ENCODE measurements at places on chromosomes 5 and 9. TPM values are rescaled to one million over a fixed set of nuclear protein-coding genes. Genes with fewer than 3 reads are reported as not detected.

Gene MSX2
- total RNA-seq, result 0.90 TPM

Gene PITX1
- total RNA-seq, result 38.6 TPM

Gene ADAMTS12
- 0.10 TPM for total RNA-seq

Gene FOXD4L4
- total RNA-seq, result 0.14 TPM

Gene ANKRD55
- not detected for total RNA-seq

Gene TCF7
- not detected for total RNA-seq

Gene SPATA31A3
- total RNA-seq, result not detected

Gene ABLIM3
- total RNA-seq, result 23.4 TPM

Gene IFNK
- total RNA-seq, result not detected

Gene CDC20B
- total RNA-seq, result not detected

Gene KCNV2
- not detected for total RNA-seq

DNA sequence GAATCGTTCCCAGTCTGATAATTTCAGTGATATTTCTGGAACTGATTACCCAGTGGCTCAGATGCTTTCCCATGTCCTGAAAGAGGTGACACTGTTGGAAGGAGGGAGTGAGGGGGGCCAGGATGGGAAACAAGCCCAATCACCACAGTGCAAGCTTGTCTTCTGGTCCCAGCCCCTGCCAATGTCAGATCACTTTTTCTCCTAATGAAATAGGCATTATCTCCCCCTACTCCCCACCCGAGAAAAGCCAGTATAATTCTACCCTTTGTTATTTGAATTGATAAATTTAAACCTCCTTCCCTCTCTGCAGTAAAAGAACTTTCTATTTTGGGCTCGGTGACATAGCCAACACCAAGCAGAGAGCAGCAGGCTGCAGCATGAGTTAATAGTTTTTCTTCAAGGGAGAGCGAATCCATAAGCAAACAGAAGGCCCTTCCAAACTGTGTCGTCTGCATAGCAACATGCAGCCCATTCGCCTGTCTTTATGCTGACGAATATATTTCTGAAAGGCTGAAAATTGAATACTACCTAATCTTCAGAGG, 14.6 kb upstream of the PPP2CA start:
- DNase-seq, result no peak

DNA sequence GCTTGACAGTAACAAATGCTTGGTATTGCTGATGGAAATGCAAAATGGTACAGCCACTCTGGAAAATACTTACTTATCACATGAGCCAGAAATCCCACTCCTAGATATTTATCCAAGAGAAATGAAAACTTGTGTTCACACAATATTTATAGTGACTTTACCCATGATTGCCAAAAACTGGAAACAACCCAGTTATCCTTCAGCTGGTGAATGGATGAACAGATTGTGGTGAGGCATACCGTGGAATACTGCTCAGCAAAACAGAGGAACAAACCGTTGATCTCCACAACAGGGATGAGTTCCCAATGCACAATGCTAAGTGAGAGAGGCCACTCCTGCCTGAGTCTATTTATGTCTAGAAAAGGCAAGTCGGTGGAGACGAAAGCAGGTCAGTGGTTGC, 40.5 kb upstream of the LRRC14B start:
- DNase-seq, result no peak

- peak; percentile 21 for DNase-seq
These were observed 5.5 kb upstream of the DNAJB5 start for GRCh38 chr9:34984049-34984448.

GRCh38 chr5:96758621-96759020, 49.1 kb downstream of the ERAP1 start:
- DNase-seq, result no peak

DNA sequence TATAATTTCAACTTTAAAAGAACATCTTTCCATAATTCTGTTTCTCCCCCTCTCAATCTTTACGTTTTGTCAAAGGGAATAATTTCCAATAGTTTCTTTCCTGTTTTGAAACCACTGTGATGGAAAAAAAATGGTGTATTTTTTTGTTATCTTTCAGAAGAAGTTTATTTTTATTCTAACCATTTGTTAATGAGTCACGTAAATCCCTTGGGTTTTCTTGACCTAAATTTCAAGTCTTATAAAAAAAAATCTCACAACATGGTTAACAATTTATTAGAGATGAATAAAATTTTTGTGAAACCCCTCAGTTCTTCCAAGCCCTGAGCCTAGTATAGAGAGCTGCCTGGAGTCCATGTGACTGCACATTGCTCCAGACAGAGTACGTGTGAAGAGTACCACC, 106.1 kb upstream of the FBXL17 start:
- no peak for DNase-seq

- no peak for DNase-seq
These were observed 31.7 kb downstream of the PJA2 start for GRCh38 chr5:109378095-109378494.

GRCh38 chr5:15452781-15453180, 47.2 kb upstream of the FBXL7 start:
- DNase-seq, result no peak

- DNase-seq, result no peak
These were observed 10.2 kb downstream of the STKLD1 start for GRCh38 chr9:133386338-133386737.

DNA sequence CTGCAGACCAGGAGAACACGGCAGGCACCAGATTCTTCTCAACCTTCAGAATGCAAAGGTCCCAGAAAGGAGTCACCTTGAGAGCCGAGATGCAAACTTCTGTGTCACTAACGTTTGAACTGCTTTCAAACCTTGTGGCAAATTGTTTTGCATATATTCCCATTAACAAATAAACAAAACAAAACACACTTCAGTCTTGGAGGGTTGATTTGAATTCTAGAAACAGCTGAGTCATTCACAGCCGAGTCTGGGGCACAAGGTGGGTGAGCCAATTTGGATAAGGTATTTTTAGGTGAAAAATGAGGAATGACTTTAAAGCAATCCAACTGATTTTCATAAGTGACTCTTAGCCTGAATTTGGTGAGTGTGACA, 38.8 kb upstream of the ANKRD33B start:
- no peak for DNase-seq

GRCh38 chr9:137610944-137611343, 5.5 kb downstream of the ARRDC1 start:
- no peak for DNase-seq

GRCh38 chr9:70382709-70383605, 31.5 kb downstream of the KLF9 start:
- DNase-seq, result no peak

DNA sequence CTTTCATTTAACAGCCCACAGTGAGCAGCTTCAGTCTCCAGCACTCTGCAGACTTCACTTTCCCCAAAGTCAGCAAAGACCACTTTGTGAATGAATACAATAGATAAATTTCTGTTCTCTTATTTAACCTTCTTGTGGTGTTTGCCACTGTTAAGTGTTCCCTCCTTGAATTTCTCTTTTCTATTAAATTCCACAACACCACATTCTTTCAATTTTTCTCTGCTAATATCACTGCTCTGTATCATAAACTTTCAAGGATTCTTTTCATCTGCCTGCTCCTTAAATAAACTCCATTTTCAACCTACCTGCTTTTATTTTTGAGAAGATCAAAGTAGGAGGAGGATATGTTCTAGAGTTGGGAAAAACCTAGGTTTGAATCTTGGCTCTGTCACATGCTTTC, 739.5 kb upstream of the GRAMD2B start:
- DNase-seq, result no peak

- DNase-seq, result peak; percentile 71
These were observed 37.7 kb downstream of the NR2F1 start for GRCh38 chr5:93620487-93621326.

- DNase-seq, result no peak
These were observed 23.2 kb downstream of the PRDM6 start for GRCh38 chr5:123112196-123112595.

DNA sequence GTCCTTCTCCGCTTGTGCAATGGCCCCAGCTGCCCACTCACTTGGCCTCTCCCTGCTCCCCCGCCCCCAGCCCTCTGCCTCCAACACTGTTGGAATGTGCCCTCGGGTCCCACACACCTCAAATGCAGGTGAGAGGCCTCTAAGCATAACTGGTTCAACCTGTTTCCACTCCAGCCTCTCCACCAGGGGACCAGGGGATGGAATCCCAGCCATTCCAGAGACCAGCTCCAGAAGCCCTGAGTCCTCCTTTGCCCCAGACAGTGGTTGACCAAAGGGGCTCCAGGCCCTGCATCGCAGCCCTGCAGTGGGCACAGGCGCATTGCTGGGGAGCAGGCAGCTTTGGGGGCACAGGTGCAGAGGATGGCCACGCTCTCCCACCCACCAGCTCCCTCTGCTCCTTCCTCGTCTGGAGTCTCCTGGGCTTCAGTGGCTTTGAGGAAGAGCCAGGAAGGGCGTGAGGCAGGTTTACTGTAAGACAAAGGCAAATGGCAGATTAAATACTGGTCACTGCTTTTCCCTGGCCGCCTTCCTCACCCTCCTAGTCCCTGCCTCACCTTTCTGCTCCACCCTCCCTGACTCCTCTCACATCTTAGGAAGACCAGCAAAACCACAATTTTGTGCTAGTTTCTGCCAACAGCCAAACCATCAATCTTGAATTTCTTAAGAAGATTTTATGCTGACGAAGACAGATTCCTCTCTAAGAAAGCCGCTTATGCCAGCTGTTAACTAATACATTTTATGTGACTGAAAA, 29.1 kb upstream of the IRX2 start:
- DNase-seq, result no peak

DNA sequence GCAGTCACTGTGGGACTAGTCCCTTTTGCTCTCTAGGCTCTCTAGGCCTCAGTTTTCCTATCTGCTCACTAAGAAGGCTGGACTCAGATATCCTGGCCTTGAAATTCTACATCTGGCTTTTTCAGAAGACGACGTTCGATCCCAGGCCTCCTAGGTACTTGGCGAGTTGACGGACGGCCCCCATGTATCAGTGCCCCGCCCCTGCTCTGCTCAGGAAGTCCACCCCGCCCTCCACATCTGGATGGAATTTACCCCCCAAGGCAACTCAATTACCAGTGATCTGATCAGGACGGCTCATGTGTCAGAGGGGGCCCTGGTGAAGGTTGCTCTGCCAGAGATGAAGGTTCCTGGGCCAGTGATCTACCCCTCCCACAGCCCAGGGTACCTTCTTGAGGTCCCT, 44.1 kb upstream of the SYNPO start:
- DNase-seq, result no peak

DNA sequence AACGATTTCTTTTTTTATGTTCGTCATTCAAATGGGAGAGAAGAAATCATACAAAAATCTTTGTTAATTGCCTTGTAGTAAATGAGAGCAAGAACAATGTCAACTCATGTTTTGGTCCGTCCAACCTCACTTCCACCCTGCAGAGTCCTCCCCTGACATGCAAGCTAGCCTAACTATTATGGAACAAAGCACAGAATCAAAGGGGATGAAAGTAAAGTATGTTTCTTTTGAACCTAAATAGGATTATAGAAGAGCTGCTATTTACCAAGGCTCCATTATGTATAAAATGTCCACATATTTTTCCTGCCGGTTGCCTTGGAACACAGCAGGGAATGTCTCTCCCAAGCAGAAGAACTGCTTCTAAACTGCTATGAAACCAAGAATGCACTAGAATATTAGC, 161.1 kb downstream of the MRPS30 start:
- no peak for DNase-seq

GRCh38 chr9:133141833-133142595, 21.0 kb upstream of the RALGDS start:
- no peak for DNase-seq

- DNase-seq, result no peak
These were observed 23.8 kb upstream of the IER5L start for GRCh38 chr9:129201866-129202265.

DNA sequence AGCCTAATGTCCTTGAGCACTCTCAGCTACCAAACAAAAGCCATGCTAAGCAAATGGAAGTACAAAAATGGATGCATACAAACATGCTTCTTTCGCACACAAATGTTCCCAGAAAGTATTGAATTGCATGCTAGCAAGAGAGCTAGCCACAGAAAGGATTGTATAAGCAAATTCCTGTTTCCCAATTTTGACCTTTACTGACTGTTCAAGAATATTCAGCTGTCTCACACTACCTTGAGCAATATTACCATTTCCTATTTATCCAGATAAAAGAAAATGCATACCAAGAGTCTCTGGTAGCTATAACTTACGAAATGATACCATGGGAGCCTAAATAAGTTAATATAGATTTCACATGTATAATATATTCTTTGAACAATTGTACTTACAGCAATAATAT, 264.6 kb downstream of the TMEM167A start:
- no peak for DNase-seq

- no peak for DNase-seq
These were observed 54.4 kb downstream of the MRPL36 start for GRCh38 chr5:1745123-1745795.

DNA sequence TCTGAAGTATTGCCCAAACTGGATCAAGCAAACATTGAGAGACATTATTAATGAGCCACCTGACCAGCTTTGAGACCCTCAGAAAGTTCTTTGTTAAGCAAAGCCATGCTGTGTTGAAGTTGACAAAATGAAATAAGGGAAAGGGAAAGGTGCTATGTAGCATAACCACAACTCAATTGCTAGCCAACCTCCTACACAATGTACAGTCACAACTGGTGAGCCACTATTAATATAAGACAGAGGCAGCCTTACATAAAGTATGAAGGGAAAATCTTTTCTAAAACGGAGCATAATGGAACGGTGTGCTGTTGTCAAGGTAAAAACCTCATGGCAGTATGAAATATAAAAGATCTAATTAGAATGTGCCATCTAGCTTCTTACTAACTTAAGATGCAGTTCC, 375.8 kb upstream of the ST8SIA4 start:
- DNase-seq, result no peak

GRCh38 chr5:87432460-87432859, 19.7 kb upstream of the CCNH start:
- no peak for DNase-seq

GRCh38 chr5:146336197-146336596, 2.4 kb upstream of the POU4F3 start:
- DNase-seq, result no peak
